ENCODE measurements at places on chromosomes 3 and 15.

GRCh38 chr15:63502843-63503738 is 1.3 kb upstream of the USP3 start:
- peak; percentile 57 for DNase-seq

- no peak for DNase-seq
Measured at GRCh38 chr3:73484656-73485248, 140.0 kb downstream of the PDZRN3 start.

DNA sequence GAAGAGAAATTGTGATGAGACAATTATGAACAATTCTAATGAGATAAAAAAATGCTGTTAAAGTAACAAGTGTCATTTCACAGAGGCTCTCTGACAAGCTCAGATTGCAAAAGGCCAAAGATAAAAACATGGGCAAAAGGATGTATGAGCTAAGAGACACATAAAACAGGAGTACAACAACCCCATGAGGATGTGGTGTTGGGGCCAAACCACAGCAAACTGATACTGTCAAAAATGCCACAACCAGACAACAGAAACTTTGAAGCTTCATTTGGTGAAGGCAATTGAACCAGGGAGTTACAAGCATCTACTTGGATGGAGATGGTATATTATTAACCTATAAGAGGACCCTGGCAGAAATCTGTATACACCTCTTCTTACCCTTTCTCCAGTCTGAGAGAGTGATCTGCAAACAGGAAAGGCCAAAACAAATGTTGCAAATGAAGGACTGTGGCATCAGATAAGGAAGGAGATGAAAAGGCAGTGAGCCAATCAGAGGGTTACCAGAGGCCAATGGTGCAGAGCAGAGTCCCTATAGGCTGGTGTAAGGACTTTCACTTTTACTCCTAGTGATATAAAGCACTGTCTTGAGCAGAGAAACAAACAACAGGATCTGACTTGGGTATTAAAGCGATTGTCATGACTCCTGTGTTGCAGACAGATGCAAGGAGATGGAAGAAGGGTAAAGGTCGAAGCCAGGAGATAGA is 659.0 kb downstream of the NTRK3 start:
- DNase-seq: no peak

GRCh38 chr3:10845001-10845761 is 29.2 kb downstream of the SLC6A11 start:
- DNase-seq: no peak

DNA sequence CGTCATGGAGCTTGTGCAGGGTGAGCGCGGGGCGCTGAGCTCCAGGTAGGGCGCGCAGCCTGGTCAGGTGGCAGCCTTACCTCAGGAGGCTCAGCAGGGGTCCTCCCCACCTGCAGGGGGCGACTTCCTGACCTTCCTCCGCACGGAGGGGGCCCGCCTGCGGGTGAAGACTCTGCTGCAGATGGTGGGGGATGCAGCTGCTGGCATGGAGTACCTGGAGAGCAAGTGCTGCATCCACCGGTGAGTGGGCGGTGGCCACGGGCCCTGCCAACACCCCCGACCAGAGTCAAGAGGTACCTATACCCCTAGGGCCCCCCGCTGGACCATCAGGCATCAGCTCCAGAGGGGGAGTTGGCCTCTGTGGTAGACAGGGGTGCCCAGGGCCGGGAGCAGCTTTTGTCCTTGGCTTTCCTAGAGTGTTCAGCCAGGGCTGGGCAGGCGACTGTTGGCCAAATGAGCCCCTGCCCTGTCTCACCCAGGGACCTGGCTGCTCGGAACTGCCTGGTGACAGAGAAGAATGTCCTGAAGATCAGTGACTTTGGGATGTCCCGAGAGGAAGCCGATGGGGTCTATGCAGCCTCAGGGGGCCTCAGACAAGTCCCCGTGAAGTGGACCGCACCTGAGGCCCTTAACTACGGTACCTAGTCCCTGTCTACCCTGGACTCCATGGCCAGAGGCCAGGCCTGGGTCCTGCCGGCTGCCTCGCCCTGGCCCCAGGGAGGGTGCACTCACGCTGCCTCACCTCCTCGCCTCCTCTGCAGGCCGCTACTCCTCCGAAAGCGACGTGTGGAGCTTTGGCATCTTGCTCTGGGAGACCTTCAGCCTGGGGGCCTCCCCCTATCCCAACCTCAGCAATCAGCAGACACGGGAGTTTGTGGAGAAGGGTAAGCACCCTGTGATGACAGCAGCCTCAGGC is 9.1 kb downstream of the FES start:
- DNase-seq: no peak

- DNase-seq: no peak
Measured at GRCh38 chr3:5245927-5246326, 58.4 kb downstream of the EDEM1 start.

- no peak for DNase-seq
Measured at GRCh38 chr3:143952569-143953072, 19.0 kb upstream of the DIPK2A start.

GRCh38 chr15:36498916-36499315 is 80.5 kb upstream of the CDIN1 start:
- DNase-seq: no peak

DNA sequence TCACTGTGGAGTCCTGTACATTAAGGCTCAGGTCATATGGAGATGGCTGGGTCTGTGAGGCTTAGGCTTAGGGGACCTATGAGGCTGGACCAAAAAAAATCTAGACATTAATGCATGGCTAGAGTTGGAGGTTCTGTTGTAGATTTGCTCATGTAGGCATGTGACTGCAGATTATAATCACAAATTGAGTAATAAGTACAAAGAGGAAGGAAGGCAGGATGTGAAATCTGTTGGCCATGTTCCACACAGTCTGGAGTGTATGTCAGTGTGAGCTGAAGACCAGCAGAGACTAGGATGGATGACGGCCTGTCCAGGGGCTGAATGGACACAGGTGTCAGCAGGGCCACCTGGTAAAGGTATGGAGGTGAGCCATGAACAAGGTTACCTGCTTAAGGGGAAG is at the start of gene ST3GAL6:
TSS of gene ST3GAL6 (plus strand) at position 265 of the 400 bp plus-strand sequence. CDS start 5,101 bp downstream, outside the sequence.
- no peak for DNase-seq

GRCh38 chr15:44157679-44158078 is 37.4 kb downstream of the FRMD5 start:
- no peak for DNase-seq

GRCh38 chr3:191342006-191342405 is 11.7 kb upstream of the UTS2B start:
- DNase-seq: no peak

DNA sequence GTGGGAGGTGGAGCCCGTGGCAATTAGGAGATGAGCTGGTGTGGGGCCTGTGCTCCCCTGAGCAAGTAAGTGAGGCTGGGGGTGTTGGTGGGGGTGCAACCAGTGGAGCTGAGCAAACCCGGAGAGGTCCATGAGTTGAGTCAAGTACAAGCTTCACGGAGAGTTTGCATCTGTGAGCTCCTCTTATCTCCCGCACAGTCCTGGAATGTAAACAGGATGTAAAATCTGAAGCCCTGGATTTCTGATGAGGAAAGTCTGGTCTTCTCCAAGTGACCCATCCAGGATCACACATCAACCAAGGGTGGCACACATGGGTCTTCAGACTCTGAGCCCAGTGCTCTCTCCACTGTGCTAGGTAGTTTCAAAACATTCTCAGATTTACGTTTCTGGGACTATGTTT is 67.8 kb downstream of the LSM3 start:
- no peak for DNase-seq

- DNase-seq: no peak
Measured at GRCh38 chr3:11001020-11001657, 8.6 kb downstream of the SLC6A1 start.

- no peak for DNase-seq
Measured at GRCh38 chr3:16069149-16069922, 105.1 kb upstream of the GALNT15 start.

DNA sequence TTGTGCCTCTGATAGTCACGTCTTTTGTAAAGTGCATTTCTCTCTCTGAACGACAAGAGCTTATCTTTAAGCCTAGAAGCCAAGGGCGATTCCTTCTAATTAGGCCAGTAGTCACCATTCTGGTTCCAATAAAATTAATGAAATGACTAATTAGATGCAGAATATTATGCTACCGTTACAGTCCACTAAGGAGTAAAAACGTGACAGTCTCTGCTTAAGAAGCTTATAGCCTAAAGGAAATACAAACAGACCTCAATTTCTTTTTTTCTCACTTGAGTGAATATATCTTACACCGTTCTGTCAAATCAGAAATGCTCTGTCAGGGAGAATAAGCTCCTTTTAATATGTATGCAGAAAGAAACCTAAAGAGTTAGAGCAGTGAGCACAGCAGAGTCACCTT is 236.1 kb downstream of the CD47 start:
- no peak for DNase-seq

- DNase-seq: no peak
Measured at GRCh38 chr3:46928282-46928681, 48.3 kb downstream of the CCDC12 start.

DNA sequence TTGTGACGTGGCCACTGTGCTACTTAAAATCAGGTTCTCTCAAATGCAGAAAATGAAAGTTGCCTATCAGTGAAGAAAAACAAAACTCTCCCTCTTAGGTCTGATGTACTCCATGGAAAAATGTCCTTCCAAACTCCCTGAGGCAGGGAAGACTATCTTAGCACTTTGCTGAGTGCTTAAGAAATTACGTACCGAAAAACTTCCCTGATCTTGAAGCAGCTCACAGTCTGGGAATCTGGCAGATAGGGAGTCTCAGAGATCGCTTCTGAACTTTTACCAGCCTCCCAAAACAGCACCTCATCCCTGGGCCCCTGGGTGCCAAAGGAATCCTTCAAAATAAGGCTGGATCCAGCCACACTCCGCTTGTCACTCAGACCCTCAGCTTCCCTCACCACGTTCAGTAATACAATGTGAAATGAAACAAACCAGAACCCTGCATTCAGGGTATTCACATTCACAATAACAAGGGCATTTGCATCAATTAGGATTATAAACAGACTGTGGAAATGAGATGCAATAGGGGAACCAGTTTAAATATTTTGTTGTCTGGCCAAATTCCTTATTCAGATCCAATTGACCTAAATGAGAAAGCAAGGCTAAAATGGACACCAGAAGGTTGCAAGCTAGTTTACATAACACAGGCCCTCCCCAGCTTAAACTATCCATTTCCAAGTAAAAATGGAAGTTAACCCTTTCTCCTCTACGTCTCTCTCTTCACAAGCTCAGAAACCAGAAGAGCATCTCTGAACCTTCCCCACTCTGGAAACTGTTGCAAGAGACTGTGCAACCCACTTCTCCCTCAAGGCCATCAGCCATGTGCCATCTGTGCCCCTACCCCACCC is 20.9 kb downstream of the OSBPL10 start:
- DNase-seq: no peak

DNA sequence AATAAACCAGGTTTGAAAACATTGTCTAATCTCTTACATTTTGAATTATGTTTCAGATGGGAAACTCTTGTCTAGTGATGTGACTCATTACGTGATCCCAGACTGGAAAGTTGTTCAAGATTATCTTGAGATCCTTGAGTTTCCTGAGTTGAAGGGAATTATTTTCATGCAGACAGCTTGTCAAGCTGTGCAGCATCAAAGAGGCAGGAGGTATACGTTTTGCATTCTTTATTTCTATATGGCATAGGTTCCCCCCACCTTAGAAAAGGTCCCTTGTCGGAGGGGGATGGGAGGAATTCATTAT is 1.5 kb downstream of the DIS3L start:
- no peak for DNase-seq

GRCh38 chr3:36814776-36815175 is 50.4 kb upstream of the DCLK3 start:
- no peak for DNase-seq

DNA sequence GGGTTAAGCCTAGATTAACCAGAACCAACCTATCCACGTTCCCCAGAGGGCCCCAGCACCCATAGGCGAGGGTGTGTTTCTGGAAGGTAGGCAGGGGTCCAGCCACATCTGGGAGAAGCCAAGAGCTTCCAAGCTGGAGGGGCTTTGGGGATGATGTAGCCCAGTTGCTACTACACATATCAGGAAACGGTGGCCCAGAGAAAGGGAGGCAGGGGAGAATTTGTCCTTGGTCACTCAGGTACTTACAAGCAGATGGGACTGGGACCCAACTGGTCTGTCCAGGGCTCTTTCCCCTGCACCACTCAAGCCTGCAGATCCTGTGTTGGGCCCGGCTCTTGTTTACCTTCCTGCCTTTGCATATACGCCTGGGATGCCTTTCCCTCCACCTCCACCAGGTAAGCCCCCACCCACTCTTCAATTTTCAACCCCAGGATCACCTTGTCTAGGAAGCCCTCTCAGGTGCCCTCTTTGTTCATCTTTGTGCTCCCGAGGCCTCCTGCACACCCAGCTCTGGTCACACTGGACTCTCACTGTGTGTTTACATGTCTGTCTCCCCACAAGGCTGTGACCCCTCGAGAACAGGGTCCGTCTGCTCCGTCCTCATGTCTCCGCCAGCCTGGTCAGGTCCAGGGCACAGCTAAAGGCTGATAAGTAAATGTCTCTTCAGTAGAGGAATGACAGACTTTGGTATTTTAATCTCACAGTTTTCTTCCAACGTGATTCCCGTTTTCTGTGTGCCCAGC is 204.4 kb upstream of the LINGO1 start:
- no peak for DNase-seq

- no peak for DNase-seq
Measured at GRCh38 chr3:195095035-195095703, 175.8 kb downstream of the XXYLT1 start.

DNA sequence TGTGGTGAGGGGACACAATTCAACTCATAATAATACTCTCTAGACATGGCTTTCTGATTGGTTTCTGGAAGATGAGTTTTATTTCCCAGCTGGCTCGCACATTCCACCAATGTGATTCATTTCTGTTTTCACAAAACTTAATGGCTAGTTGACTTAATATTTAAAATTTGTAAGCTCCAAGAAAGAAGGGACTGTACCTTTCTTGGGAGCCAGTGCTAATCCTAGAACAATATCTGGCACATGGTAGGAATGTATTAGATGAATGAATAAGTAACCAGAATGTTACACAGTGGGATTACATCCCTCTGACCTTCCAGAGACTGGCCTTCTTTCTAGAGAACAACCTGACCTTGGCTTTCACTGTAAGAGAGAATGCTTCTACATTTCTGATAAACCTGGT is 262.8 kb downstream of the RORA start:
- no peak for DNase-seq

DNA sequence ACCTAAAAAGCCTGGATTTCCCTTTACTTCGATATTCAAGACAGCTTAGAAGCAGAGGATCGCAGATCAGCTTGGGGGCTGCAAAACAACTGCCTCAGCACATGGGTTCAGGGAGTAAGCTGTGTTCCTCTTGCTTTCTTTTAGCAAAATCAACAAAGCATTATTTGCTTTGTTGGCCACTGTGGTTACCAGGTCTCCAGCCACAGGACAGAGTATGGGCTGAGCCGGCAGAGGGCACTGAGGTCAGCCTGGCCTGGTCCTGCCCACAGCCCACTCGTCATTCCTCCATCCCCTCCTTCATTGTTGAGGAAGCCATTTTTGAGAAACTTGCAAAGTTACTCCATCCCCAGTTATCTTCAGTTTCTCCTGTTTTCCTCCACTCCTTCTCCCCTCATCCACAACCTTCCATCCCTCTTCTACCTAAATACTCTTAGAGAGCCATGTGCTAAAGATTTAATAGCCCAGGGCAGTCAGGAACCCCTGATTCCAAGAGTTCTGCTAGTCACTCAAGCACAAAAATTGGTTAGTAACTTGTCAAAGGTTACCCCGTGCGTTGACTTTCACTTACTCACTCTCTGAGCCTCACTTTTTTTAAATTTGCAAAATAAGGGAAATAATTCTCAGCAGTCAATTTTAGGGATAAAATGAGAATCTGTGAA is 60.0 kb upstream of the HES1 start:
- DNase-seq: no peak

GRCh38 chr3:71708476-71709105 is 16.6 kb downstream of the EIF4E3 start:
- no peak for DNase-seq
